ENCODE measurements at places on chromosomes 12 and 14.

- no peak for DNase-seq
Measured at GRCh38 chr14:50862036-50862570, 9.8 kb upstream of the ABHD12B start.

DNA sequence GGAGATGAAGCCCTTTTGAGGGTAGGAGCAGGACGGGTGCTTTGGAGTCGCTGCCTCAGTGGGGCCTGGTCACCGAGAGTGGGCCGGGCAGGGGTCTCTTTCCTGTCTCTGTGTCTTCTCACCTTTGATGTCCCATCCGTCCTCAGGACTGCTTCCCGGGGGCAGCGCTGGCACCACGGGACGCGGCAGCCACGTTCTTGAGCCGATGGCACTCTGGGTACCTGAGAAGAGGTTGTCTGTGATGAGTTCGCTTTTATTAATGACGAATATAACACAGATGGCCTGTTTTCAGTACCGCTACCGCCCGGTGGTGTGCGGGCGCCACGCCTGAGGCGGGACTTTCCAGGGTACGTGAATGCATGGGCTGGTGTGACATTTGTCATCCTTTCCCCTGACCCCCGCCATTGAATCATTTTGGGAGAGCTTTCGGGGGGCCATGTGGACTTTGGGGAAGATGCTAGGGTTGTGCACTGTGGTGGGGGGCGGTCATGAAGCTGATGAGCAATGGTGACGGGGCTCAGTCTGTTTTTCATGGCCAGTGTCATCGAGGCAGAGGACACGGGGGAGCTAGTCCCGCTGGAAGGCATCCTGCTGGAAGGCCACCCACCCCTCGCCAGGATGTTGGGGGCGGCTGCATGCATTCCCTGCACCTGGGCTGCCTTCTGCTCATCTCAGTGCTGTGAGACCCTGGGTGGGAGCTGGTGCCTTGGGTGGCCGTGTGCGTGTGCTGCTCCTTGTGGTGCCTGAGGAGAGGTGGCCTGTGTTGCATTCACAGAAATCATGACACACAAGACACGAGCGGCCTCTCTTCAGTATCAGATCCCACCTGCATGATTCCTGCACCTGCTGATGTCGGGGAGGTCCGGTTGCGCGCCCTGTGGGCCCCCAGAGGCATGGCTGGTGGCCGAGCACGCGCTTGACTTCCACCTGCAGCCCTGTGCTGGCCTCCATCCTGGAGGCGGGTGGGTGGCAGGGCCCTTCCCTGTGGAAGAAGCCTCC is 162.5 kb upstream of the RTL1 start:
- DNase-seq = no peak

GRCh38 chr14:74841230-74842207 is 34.4 kb downstream of the PROX2 start:
- no peak for DNase-seq

DNA sequence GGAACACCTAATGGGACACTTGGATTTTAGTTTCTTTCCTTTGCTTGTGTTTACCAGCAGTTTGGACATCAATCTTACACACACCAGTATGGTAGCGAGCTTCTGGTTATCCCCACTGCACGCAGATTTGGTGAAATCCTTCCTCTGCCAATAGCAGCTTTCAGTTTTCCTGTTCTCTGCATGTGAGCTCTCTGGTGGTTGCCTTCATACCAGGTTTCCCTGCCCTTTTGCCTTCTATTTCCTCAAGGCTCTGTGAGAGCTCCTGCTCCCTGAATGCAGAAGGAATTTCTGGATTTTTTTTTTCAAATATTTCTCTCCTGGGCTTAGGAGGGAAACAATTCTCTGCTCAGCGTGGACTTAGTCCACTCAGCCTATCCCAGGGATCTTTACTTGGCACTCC is 93.0 kb upstream of the CCDC91 start:
- DNase-seq = no peak

DNA sequence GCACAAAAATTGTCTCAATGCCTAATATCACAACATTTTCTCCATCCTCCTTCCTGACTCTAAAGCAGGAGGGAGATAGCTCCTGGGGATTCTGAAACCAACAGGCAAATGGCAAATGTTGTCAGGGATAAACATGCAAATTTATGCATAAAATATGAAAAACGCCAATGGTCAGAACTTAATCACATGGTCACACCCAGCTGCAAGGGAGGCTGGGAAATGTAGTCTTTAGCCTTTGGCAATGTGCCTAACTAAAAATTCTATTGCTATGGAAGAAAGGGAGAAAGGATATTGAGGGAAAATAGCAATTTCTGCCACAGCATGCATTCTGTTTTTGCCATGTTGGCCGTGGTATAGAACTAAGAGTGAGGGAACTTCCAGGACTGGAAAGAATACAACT is 11.7 kb upstream of the OASL start:
- DNase-seq = no peak

DNA sequence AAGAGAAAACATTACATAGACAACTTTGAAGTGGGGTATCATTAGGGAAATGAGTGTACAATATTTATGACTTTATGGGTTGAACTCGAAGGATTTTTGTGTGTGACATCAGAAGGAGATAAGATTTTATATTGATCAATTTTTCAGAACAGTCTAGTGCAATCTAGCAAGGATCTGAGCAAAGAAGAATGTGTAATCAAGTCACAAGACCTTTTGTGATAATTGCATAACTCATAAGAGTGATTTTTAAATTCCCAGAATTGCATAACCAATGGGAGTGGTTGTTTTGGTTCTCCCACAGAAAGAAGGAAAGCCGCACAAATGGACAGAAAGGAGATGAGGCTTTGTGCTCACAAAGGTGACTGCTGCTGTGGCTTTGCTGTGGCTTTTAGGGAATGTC is 441.8 kb upstream of the FLRT2 start:
- DNase-seq = no peak

DNA sequence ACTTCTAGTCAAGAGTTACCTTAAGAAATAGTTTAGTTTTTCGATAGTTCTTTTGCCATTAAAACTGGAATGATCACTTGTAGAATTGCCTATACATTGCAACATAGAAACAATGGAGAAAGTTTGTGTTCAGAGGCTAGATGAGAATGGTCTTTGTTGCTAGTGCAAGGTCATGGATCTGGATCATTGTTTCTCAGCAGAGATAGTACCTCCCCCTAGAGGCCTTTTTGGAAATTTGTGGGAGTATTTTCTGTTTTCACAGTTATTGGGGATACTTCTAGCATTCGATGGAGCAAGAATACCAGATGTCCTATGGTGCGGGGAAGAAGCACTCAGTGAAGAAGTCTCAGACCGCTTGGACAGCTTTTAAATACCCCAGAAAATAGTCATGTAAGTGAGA is 138.8 kb upstream of the HMGA2 start:
- DNase-seq = no peak

GRCh38 chr14:33271216-33271615 is 332.5 kb downstream of the NPAS3 start:
- no peak for DNase-seq

GRCh38 chr12:27826076-27826475 is 46.0 kb upstream of the MANSC4 start:
- no peak for DNase-seq

DNA sequence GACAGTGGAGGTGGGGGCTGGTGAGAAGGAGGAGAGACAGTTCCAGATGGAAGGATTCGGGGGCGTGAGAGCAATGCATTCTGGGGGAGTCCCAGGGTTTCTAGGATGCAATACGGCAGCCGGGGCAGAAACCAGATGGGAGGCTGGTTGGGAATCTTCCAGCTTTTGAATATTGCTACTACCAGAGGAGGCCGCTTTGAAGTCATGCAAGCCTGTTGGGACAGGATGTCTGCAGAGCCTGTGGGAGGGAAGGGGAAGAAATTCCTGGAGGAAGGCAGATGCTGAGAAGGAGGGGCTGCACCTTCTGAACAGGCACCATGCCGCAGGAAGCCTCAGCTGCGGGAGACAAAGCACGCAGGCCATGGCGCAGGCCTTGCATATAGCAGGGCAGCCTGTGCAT is 105.4 kb downstream of the APAF1 start:
- no peak for DNase-seq

DNA sequence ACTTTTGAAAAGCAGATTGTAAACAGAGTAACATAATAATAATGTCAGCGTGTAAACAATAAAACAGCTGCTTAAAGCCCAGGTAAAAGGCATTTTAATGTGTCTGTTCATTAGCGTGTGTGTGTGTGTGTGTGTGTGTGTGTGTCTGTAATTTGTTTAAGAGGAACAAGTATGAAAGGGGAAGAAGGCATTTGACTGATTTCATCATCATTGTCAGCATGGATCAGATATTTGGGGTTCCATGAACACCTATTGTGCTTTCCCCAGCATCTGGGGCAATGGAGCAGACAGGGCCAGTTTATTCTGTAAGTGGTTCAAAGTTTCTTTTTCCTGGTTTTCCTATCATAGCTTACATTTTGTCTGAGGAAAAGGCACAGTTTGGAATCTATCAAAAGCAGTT is 28.9 kb downstream of the SLC25A21 start:
- DNase-seq = no peak

DNA sequence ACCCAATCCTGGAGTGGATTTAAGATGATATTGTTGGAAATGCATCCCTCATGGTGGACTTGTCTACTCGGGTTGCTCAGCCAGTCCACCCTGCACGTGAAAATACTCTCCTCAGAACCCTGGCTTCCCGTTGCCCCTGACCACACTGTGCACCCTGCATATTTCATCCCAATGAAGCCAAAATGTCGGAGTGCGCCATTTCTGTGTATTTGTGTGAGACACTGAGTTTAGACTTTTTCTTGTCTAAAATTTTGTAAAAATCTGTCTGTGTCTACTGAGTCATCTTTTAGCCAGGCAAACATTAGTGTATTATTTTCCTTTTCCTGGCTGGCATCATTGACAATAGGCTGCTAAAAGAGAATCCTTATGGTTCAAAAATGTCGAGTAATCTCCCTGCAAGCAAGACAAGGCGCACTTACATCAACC is 485 bp upstream of the PNMA1 start:
- DNase-seq = no peak

DNA sequence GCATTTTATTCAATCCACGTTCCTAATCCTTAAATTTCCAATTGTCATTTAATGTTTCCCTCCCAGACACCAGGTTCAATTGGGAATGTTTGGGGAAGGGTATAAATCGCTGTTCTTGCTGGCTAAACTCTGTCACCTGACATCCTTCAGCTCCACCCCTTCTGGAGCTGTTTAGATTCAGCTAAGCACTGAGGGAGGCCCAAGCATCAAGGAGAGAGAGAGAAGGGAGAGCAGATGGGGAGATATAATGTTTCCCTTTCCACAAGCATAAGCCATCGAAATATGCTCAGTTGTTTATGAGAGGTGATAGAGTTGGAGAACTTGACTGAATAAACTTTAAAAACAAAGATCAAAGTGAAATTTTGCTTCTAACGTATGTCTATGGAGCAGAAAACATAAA is 1.8 kb downstream of the ABCC9 start:
- DNase-seq = no peak

- no peak for DNase-seq
Measured at GRCh38 chr14:100684154-100684553, 42.5 kb upstream of the DLK1 start.

GRCh38 chr12:12265035-12265434 is 1.8 kb downstream of the LRP6 start:
- no peak for DNase-seq

DNA sequence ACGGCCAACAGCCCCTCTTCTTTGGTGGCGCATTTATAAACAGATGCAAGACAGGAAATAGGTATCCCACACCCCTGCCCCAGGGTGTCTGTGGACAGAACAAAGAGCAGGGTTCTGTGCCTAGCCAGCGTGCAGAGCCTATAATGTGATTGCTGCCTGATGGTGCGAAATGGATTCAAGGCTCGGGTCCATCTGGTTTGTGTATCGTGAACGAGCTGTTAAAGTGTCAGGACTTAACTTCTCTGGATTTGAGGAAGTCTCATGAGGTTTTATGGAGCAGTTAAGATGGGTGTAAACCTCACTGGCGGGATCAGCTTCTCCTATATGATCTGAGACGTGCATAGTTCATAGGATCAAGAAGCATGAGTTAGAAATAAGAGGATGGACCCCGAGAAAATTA is 388.7 kb upstream of the TBX3 start:
- no peak for DNase-seq

DNA sequence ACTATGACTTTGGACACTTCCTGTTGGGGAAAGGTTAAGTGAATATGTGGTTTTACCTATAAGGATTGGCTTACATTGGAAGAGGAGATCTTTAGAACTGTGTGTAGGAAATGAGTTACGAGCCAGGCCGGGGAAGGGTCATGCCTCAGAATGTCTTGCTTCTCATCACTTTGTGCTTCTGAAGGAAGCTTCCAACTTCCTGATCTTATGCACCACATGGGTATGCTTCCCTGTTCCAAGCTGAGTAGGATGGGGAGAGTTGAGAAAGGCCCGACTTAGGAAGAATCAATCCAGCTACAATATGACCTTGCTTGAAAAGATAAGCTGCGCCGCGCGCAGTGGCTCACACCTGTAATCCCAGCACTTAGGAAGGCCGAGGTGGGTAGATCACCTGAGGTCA is 59.9 kb downstream of the STXBP6 start:
- no peak for DNase-seq

DNA sequence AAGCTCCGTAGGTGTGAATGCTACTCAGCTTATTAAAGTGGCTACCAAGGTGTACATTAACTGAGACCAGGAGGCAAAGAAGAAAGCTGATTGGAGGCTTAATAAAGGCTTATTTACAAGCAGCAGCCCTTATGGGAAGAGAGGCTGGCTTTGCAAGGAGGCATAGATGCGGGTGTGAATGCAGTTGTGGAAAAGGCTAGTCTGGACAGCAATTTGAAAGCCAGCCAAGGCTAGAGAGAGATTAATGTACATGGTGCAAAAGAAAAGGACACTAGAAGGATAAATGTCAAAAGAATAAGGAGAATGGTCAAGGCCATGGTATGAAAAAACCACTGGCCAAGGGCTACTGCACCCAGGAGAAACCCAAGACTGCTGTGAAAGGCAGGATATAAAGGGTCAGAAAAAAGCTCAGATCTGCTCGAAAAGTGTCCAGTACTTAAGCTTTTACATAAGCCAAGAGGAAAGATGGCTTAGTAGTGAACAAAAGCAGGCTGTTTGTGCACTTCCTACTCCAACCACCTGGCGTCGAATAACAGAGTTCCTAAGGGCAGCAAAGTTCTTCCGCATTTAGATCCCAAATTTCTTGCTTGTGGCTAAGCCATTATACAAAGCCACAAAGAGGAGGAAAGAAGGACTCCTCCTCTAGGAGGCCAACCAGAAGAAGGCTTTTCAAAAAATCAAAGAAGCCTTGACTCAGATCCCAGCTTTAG is 24.0 kb downstream of the KLRK1 start:
- DNase-seq = no peak

GRCh38 chr14:99603471-99604277 is at the start of gene CCDC85C:
Gene CCDC85C (minus strand): TSS chr14:99604207. CDS start chr14:99603959, 248 bp downstream.
- DNase-seq = peak; percentile 43

- no peak for DNase-seq
Measured at GRCh38 chr12:18522806-18523205, 215.0 kb downstream of the PLCZ1 start.

GRCh38 chr12:107320033-107320928 is 226.9 kb upstream of the CRY1 start:
- peak; percentile 62 for DNase-seq
